ENCODE measurements at places on chromosomes 12 and 14.
A peak's percentile ranks its signal among the peaks of the same experiment; 100 is the strongest.

DNA sequence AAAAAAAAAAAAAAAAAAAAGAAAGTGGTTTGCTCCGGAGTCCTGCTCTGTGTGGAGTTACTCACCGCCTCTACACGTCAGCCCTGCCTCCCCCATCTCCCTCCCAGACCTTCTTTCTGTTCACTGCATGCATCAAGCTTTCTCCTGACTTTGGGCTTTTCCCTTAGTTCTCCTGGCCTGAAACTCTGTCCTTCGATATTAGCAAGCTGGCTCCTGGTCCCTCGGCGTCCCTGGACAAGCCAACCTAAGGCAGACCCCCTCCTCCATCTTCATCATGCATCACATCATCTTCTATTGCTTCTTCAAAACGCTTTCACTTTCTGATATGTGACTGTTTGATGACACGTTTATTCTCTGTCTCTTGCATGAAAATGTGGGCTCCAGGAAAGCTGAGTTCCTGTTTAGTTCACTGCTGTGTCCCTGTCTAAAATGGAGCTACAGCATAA lies 40.6 kb downstream of the SLC15A4 start:
- DNase-seq, result no peak

- no peak for DNase-seq
Measured at GRCh38 chr12:78612190-78612589, 252.4 kb upstream of the SYT1 start.

DNA sequence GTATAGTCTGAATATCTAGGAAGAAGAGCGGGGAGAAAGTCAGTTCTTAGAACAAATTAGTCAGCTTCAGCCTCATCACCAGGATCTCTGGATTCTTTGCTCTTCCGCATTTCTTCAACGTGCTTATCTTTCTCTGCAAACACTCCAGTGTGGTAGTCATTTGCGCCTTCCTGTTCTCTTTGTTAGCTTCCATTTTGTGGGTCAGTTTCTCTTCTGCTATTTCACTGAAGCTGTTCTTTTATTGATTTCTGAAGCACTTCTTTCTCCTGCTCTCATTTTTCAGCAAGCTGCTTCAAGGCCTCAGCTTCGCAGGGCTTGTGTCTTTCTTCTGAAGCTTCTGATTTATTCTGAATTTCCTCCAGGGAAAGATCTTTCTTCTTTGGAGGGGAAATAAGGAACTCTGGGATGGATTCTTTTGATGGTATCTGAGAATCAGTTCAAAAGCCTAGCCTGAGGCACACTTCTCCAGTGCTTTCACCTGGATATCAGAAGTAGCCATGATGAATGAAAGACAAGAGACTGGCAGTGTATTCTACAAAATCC lies 13.5 kb downstream of the AMN1 start:
- DNase-seq, result no peak

DNA sequence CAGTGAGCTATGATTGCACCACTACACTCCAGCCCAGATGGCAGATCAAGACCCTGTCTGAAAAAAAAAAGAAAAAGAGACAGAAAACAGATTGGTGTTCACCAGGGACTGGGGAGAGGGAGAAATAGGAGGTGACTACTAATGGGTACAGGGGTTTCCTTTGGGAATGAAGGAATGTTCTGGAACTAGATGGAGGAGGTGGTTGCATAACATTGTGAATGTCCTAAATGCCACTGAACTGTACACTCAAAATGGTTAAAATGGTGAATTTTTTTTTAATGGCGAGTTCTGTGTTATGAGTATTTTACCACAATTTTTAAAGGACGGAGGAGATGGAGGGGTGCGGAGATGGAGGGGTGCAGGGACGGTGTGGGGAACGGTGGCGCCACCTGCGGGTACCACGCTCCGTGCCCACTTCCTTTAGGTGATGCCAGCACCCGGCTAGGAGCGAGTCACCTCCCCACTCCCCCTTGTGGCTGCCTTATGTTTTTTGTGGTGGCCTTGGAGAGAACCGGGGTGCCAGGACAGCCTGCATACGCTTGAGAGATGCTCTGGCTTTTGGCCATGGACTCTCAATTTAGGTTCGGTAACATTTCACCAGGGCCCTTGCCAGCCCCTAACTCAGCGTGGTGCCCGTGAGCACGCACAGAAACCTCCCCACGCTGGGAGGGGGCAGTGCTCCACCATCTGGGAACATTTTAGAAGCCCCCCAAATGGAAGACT lies 16.1 kb downstream of the UBC start:
- no peak for DNase-seq

DNA sequence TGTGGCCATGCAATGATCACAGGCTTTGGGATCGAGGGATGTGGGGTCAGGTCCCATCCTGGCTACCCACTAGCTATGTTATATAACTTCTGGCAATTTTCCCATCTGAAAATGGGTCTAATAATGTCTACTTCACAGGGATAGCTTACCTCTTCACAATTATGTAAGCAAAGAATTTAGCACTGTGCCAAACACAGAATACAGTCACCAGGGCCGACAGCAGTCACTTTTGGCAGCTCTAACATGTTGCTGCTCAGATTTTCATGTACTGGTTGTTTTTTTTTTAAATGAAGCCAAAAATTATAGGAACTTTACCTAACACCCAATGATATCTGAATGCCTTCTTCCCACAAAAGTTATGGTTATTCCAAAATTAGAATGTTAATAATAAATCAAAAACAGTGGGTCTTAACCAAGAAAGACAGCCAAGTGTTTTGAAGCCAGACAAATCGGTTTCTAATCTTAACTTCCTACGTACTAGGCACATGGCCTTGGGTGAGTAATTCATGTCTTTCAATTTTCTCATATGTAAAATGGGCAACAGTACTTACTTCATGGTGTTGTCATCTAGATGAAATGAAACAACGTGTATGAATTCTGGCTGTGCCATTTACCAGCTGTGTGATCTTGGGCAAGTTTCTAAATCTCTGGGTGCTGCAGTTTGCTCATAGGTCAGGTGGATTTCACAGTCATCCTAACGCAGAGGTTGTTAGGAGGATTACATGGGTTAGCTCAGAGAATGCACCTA lies 13.0 kb upstream of the PCED1B start:
- DNase-seq, result no peak

GRCh38 chr12:53749986-53750811 lies 1.6 kb downstream of the CISTR start:
- peak; percentile 32 for DNase-seq

GRCh38 chr12:53096759-53097158 lies 708 bp upstream of the IGFBP6 start:
- no peak for DNase-seq

Measured in DMS79 treated with DMSO at 0.1 percent for 48 hours (cell line).